SHP77 treated with DMSO at 0.1 percent for 48 hours (cell line): ENCODE measurements at places on chromosomes 11 and 22.

- DNase-seq, result no peak
These were observed 36.4 kb upstream of the CARD16 start for GRCh38 chr11:105081412-105082150.

- DNase-seq, result no peak
These were observed 118.8 kb downstream of the ABTB2 start for GRCh38 chr11:34238966-34239365.

- DNase-seq, result no peak
These were observed 392.1 kb downstream of the NTM start for GRCh38 chr11:131762346-131763110.

DNA sequence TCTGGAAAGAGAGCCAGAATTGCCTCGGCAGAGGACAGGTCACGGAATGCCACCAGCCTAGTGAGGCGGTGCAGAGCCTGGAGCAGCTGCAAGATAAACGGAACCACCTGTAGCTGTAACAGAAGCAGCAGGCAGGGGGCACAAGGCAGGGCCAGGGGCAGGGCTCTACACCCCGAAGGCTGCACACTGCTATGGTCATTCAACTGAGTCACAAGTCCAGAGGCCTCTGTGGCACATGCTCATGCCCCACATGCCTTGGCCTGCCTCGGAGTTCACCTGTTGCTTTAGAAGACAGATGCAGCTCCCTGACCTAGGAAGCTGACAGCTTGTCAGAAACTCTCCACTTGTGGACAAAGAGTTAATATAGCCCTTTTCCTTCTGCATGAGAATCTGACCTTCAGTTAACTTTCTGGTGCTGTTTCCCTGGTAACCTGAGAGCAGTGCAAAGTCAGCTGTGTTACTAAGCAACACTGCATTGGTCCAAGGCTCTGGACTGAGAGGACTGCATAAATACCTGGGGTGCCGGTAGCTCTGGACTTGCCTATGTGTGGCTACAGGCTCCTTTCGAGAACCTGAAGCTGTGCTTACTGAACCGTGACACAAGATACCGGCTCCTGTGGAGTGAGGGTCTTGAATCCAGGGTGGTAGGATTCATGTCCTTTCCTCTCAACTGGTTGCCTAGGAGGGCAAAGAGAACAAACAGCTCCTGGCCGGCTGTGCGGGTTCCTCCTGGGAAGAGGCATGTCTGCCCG is 10.5 kb downstream of the COMMD9 start:
- no peak for DNase-seq

GRCh38 chr11:7454854-7455253 is 30.5 kb upstream of the OLFML1 start:
- DNase-seq, result no peak

GRCh38 chr11:114310095-114310494 is 13.9 kb downstream of the NNMT start:
- no peak for DNase-seq

GRCh38 chr11:29913352-29913751 is 103.5 kb downstream of the KCNA4 start:
- DNase-seq, result no peak

DNA sequence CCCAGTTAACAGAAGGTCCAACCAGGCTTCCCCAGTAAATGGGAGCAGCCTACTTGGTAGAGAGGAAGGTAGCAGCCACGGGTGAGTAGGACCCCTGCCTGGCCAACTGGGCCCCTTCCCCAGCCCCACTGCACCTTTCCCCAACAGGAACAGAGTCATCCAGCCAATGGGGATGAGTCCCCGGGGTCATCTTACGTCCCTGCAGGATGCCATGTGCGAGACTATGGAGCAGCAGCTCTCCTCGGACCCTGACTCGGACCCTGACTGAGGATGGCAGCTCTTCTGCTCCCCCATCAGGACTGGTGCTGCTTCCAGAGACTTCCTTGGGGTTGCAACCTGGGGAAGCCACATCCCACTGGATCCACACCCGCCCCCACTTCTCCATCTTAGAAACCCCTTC is 6.6 kb downstream of the RIC8A start:
- DNase-seq, result no peak

GRCh38 chr11:1779034-1779805 is 15.5 kb upstream of the CTSD start:
- DNase-seq, result no peak

- DNase-seq, result no peak
These were observed 2.3 kb downstream of the DEPDC7 start for GRCh38 chr11:33017965-33018364.

DNA sequence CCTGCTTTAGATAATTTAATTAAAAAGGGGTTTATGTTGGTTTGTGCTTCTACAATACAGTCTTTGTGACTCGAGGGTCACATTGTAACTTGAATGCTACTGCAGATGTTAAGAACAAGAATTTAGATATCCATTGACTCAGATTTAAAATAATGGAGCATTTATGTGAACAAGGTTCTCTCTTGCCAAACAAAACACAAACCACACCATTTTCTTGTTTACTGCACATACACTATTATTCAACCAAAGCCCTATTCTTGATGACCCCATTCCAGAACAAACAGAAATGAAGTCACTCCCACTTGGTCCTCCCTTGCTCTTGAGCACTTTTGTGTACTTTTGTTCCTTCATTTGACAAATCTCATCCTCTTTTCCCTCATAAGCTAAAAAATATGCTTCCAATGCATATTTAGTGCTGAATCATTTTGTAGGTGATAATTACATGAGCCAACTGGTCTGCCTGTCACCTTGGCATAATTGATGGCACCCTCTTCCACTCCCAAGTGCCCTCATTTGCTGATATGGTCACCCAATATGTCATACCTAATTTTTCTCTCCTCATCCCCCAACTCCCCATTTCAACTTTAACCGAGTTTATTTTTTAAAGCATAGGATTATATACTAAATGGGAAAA is 2.8 kb downstream of the C11orf71 start:
- no peak for DNase-seq

DNA sequence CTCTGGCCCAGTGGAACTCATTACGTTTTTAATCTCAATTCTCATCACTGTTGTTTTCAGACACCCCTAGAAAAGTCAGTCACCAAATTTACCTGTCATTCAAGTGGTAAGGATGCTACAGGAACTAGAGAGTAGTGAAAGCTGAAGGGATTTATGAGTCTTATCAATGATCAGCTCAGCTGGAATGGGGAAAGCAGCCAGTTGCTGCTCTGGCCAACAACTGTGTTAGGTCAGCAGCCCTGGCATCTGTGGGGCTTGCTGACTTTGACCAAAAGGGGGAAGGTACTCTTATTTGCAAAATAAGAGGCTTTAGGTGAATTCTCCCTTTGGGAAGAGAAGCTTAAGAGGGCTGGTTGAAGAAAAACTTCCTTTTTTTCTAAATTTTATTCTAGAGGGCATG is 76.2 kb upstream of the HORMAD2 start:
- DNase-seq, result no peak

- no peak for DNase-seq
These were observed 14.0 kb upstream of the NRIP3 start for GRCh38 chr11:9017773-9018172.

GRCh38 chr22:38955926-38956325 is 1.5 kb upstream of the APOBEC3A start:
- no peak for DNase-seq

GRCh38 chr11:19344661-19345518 is 104.1 kb upstream of the E2F8 start:
- no peak for DNase-seq

GRCh38 chr22:46738647-46739093 is 618 bp upstream of the CERK start:
- no peak for DNase-seq

DNA sequence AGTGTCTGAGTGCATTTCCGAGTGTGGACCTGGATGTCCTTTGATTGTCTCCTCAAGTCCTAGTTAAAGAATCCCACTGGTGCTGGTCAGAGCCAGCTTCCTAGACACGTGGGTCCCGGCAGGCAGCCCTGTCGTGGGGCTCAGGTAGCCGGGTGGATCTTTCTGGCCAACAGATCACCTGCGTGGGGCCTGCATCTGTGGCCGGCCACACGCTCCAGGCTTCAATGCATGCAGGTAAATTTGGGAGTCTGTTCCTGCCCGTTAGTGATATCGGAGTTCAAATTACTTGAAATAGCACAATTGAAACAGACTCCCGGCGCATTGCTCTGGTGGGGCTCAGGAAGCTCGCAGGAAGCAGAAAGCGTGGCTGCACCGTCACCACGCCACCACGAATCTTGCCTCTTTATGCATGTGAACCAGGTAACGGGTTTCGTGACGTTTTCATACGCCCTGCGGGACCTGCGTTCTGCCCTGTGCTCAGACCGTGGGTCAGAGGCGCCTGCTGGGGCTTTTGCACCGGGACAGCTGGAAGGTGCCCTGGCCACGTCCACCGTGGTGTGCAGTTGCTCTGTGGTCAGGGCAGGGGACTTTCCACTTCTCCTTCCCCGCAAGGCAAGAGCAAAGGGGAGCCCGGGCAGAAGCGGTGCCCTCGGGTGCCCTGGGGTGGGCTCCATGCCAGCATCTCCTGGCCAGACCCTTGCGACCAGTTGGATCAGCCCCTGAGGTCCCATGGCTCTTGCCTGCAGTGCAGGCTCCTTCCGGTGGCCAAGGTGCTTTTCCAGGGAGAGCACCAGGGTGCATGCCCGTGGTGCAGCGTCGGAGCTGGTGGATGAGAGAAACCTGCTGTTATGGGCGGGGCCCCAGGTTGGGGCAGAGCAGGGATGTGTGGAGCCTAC is 803.5 kb downstream of the BRD1 start:
- no peak for DNase-seq

DNA sequence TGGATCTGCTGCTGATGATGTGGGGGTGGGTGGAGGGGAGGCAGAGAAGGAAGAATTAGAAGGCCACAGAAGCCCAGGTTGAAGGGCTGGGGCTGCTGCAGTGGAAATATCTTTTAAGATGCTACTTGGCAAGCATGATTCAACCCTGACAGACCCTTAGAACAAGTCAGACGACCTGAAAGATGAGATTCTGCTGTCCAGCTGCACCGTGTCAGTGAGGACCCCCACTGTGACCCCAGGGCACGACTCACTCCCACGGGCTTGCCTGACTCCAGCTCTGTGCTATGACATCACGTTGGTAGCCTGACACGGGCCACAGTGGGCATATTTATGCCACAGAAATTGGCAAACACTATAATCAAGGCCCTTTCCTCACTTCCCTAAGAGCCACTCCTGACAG is 36.0 kb downstream of the LRFN4 start:
- DNase-seq, result no peak

- no peak for DNase-seq
These were observed 912 bp downstream of the PTPRCAP start for GRCh38 chr11:67436459-67437081.

- no peak for DNase-seq
These were observed 134.7 kb downstream of the JRKL start for GRCh38 chr11:96524475-96524874.

DNA sequence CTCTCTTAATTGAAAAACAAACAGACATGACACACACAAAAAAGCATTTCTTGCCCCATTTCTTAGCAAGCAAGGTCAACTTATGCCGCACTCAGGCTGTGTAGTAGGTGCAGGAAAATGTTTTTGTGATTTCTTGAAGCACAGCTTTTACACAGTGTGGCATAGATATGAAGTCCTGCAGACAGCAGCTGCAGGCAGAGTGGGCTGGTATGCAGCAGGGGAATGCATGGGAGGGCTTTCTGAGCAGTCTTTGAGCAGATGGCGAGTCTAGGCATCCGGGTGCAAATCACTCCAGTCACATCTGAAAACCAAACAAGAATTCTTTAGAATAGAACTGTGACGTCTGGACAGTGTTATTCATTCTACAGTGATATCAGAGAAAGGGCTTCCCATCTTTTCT is 87.5 kb downstream of the BLID start:
- no peak for DNase-seq

DNA sequence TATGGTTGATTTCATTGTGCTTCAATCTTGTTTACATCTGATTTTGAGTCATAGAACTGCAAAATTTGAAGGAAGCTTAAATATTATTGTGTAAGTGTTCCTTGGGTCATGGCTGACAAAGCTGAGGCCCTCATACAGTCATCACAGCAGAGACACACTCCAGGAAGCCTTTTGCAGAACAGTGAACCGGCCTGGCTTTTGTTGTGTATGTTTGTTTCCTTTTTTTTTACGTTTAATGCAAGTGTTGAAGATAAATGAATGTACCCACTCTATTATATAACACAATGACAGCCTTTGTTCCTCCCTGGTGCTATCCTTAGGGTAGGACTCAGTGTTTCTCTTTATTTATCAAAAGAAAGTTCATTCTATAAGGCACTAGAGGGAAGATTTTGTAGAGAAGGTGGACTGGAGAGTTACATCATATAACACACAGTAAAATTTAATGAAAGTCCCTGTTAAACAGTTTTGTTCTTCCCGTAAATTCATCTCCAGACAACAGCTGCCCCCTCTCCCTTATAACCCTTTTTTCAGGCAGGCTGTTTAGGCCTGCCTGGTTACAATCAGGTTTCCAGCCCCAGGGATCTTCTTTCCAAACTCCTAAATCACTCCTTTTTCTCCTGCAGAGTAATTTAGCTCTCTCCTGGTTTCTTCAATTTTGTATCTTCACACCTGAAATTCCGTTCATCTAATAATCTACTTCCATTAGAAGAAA is 34.3 kb upstream of the CSTF3 start:
- no peak for DNase-seq

- DNase-seq, result no peak
These were observed 44.0 kb downstream of the KCNJ4 start for GRCh38 chr22:38411016-38411415.

DNA sequence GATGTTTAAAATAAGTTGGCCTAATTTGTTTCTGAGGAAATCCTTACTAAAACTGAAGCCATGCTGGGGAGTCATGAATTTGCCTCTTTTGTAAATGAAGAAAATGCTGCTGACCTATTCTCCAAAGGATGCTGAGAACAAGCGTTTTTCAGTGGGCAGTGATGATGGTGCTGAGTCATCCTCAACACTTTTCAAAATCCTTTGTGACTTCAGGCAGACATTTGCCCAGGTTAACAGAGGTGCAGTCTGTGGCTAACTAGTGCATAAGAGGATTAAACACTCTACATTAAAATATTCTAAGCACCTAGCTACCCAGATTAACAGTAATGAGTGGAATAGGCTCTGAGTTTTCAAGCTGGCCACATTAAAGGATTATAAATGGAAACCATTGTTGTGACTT is 509.0 kb downstream of the DLG2 start:
- DNase-seq, result no peak

DNA sequence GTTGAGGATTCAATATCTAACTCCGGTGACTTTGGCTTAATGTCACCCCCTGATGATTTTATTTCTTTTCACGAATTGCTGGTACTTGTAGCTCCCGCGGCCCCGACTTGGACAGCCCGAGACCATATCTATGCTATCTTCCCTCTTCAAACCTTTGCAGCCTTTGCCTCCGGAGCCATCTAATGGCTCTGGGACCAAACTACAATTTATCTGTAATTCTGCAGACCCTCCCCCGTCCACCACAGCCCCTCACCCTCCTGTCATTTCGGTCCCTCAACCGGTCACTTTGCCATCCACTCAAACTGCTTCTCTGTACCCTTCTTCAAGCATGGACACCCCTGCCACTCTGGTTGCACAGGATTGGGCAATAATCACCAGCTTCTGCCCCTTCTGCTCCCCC is 25.7 kb upstream of the ALDH3B2 start:
- DNase-seq, result no peak

DNA sequence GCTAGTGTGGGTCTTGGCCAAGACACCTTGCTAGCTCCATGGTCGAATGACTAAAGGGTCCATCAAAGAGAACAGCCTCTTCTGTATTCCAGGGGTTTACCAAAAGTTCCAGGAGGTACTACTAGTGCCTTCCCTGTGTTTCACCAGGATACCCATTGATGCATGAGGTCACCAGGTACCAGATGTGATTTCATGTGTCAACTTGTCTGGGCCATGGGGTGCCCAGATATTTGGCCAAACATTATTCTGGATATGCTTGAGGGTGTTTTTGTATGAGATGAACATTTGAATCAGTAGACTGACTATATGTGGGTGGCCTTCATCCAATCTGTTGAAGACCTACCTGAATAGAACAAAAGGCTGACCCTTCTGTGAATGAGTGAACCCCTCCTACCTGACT is 92.8 kb downstream of the GALNT18 start:
- DNase-seq, result no peak
